ENCODE measurements at places on chromosomes 1 and 21.
A peak's percentile ranks its signal among the peaks of the same experiment; 100 is the strongest.

GRCh38 chr1:238107322-238107721, 216.6 kb upstream of the ZP4 start:
- no peak for DNase-seq

GRCh38 chr1:167987174-167987573, 50.3 kb upstream of the MPC2 start:
- no peak for DNase-seq

DNA sequence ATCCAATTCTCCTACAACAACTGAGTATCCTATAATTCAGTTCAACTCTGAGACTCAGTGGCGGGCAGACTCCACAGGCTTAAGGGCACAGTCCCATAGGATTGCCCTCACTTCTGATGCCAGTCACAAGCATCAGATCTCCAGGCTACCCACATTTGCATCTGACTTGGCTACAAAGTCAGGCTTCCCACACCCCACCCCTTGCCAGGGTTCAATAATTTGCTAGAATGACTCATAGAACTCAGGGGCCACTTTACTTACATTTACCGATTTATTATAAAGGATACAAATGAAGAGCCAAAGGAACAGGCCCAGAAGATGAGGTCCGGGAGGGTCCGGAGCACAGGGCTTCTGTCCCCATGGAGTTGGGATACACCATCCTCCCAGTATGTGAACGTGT, 36.0 kb upstream of the SLAMF9 start:
- no peak for DNase-seq

- DNase-seq, result no peak
Observed at GRCh38 chr1:77925956-77926355, 37.5 kb downstream of the NEXN start.

DNA sequence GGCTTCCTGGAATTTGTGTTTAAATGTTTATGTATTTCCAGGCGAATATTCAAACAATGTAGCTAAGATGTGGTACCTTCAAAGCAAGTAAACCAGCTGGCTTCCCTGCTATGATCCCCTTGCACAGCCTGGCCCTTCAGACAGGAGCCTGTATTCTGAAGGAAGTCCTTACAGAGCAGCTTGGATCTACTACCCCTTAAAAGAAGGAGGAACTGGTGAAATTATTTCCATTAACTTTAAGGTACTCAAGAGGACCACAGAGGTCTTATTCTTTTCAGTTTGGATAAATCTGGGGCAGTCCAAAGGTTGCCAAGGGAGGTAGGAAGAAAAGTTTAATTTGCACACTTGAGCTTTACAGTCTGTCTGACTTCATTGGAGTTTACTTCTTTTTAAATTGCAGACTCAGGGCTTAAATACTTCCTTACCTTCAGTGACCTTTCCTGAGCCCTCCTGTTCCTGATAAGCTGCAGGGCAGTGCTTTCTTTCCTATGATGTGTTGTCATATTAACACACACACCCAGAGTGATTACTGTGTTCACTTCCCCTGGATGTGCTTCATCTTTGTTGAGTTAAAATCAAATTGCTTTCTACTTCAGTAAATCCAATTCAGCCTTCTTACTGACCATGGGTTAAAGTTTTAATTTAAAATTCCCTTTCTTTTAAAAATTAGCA, 40.5 kb downstream of the DISC1 start:
- no peak for DNase-seq

- peak; percentile 62 for DNase-seq
Observed at GRCh38 chr21:34046917-34047316, 26.5 kb upstream of the MRPS6 start.

GRCh38 chr1:89690595-89690994, 57.7 kb downstream of the LRRC8C start:
- no peak for DNase-seq

GRCh38 chr1:34618381-34618780, 136.5 kb upstream of the GJB5 start:
- DNase-seq, result no peak

GRCh38 chr1:177307771-177308170, 137.0 kb downstream of the BRINP2 start:
- no peak for DNase-seq

DNA sequence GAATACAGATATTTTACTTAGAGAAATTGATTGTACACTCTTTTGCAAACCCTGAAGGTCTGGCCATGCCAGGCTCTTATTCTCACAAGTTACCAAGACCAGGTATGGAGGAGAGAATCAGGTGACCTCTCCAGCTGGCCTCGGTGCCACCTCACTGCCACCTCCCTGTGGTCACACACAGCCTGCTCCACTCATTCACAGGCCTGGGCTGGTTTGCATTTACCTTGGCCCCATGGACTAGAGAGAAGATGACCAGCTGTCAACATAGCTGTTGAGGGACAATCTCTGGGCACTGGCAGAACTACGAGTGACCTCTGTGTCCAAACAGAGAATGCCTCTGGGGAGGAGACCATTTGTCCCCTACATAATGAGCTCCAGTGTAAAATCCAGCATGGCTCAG, 291.2 kb upstream of the RUNX1 start:
- no peak for DNase-seq

DNA sequence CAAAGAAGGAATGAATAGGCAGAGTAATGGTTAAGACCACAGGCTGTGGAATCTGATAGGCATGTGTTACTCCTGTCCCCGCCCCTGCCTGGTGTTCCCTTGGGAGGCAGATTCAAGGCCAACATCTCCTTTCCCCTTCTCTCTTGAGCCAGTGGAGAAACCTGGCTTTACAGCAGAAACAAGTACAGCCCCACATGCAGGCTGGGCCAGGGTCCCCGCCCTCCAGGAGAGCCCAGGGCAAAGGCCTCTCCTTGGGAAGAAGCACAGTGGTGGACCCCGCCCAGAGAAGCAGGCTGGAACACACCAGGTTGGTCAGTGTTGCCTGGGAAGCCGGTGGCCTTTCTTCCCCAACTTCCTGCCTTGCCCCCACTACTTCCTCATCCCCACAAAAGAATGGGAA, 6.8 kb downstream of the C1orf167 start:
- DNase-seq, result no peak

GRCh38 chr1:69814926-69815325, 247.2 kb downstream of the LRRC7 start:
- DNase-seq, result no peak

DNA sequence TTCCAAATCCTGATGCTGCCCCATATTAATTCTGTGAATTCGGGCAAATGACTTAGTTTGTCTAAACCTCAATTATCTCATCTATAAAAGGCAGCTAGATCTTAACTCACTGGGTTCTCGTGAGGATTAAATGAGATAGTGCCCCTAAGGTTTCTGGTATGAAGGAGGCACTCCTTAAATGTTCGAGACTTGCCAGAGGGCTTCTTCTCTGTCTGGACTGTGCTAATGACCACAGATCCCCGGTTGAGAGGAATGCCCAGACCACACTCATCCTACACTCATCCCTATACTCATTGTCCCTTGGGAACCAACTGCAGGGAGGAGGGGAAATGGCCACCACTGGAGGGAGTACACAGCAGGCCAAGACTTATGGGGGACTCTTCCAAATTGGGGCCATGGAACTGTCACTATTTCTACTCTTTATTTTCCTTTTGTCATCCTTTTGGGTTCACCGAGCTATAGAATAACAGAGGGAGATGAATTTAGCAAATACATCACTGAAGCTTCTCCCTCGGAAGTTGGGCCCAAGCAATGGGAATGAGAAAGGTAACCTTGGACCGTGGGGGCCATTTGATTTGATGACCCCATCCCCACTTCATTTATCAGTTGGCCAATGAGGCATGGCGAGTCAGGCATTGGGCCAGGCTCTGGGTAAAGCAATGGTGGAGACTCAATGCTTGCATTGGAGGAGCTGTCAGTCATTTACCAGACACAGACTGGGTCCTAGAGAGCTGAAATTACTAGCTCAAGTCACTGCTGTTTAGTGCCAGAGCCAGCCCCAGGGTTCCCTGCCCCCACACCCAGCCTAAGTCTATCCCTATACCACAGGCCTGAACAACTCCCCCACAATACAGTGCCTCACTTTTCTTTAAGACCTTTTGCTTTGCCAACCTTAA, 5.1 kb downstream of the ATF3 start:
- no peak for DNase-seq

GRCh38 chr21:43585924-43586413, 73.3 kb downstream of the HSF2BP start:
- DNase-seq, result no peak

DNA sequence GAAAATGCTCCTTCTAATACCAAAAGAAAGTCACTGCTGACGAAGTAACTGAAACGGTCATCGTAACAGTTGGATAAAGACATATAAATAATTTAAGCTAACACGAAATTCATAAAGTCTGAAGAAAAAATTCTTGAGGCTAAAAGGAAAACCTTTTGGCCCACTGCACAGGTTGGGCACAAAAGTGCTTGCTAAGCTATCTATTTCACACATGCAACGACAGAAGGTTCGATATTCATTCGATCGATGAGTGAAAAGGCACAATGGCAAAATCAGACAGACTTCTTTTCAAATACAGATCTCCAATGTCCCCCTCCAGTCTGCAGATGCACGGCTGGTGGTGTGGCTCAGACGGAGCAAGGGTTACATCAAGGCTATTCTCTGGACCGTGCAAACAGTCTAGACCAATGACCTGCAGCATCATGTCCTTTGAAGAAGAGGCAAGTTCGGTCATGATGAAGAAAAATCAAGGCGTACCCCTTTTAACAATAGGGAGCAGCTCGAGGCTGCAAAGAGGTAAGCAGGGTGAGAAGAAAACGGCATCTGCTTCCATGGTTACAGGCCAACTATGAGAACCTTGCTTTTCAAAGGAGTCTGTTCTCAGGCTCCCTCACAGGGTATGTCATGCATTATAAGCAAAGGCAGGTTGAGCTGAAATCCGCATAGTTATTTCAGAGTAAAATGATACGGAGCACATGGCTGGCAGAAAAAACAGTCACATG, 579.6 kb downstream of the USP25 start:
- DNase-seq, result no peak

- DNase-seq, result no peak
Observed at GRCh38 chr1:72535470-72535869, 253.1 kb upstream of the NEGR1 start.

GRCh38 chr1:174954073-174954460, 45.7 kb upstream of the CACYBP start:
- DNase-seq, result no peak

GRCh38 chr1:218636548-218636947, 291.4 kb downstream of the TGFB2 start:
- no peak for DNase-seq

DNA sequence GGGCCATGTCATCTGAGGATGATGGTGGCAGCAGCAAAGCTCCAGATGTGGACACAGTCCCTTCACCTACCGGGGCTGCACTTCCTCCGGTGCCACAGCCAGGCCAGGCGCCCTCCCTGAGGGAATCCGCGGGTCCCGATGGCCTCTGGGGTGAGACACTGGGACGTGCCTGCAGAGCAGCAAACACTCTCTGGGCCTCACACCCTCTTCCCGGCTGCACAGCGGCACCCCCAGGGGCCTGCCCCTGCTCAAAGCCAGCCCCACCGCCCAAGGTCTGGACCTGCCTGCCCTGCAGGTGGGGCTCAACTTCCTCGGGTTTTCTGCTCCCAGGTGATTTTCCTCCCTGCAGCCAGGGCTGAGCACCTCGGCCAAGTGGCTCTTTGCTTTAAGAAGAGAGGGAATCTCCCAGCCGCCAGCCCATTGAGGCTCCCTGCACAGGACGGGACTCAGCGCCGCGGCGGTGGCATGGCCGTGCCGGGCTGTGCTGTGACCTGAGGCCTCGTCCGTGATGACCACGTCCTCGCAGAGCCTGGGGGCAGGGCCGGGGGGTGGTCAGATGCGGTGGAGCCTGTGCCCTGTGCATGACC, 21.3 kb upstream of the COL18A1 start:
- no peak for DNase-seq

- DNase-seq, result no peak
Observed at GRCh38 chr1:15985611-15986297, 9.9 kb upstream of the ZBTB17 start.

All from GM13976 (cell line).